Inflammatory macrophage treated with lipopolysaccharide for 1 hour (primary cell): ENCODE measurements at places on chromosomes 3 and 15.

GRCh38 chr3:157134620-157135191 is 25.2 kb downstream of the CCNL1 start:
- no peak for DNase-seq

- DNase-seq, result no peak
These were observed 266.2 kb downstream of the OPA1 start for GRCh38 chr3:193859195-193859594.

DNA sequence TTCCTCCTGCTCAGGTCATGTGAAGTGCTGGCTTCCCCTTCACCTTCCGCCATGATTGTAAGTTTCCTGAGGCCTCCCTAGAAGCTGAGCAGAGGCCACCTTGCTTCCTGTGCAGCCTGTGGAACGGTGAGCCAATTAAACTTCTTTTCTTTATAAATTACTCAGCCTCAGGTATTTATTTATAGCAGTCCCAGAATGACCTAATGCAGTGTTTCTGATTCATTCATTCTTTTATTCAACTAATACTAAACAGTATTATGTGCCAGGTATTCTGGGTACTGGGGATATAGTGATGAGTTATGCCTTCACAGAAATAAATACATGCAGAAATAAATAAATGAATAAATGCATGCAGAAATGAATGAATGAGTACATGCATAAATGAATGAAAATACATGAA is 41.9 kb downstream of the EDEM1 start:
- DNase-seq, result no peak

GRCh38 chr3:159813822-159814531 is 174.7 kb upstream of the IL12A start:
- no peak for DNase-seq

GRCh38 chr3:154074966-154075365 is 46.2 kb upstream of the ARHGEF26 start:
- no peak for DNase-seq

GRCh38 chr3:127174715-127175140 is 18.2 kb upstream of the PRR23E start:
- no peak for DNase-seq

- no peak for DNase-seq
These were observed 24.9 kb downstream of the VPS13C start for GRCh38 chr15:62035256-62035924.

DNA sequence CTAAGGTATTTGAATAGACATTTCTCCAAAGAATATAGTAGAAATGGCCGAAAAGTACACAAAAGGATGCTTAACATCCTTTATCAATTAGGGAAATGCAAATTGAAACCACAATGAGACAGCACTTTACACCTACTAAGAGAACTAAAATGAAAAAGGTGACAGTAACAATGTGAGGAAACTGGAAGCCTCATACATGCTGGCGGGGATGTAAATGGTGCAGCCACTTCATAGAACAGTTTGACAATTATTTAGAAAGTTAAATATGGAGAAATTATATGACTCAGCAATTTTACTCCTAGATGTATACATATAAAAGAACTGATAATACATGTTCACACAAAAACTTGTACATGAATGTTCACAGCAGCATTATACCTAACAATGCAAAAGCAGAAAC is 13.4 kb downstream of the SPICE1 start:
- no peak for DNase-seq

- DNase-seq, result no peak
These were observed 25.3 kb downstream of the LRIG1 start for GRCh38 chr3:66475386-66476020.

GRCh38 chr3:52503788-52504424 is 8.8 kb downstream of the STAB1 start:
- no peak for DNase-seq
